ENCODE measurements at places on chromosomes 12 and 14. TPM values are rescaled to one million over a fixed set of nuclear protein-coding genes. Genes with fewer than 3 reads are reported as not detected.

Gene BDKRB1
- polyA plus RNA-seq: 0.08 TPM

Gene KRT72
- not detected for polyA plus RNA-seq

- no peak for DNase-seq
Measured at GRCh38 chr14:50062438-50063085, 53.8 kb downstream of the VCPKMT start.

Gene GUCY2C
- not detected for polyA plus RNA-seq

- no peak for DNase-seq
Measured at GRCh38 chr12:94671917-94672316, 21.6 kb upstream of the TMCC3 start.

Gene CPSF2
- 15.3 TPM for polyA plus RNA-seq

GRCh38 chr12:91893476-91893875 lies 252.2 kb downstream of the BTG1 start:
- DNase-seq: no peak

GRCh38 chr14:86902176-86902950 lies 1090.6 kb downstream of the GALC start:
- no peak for DNase-seq

Gene AKAP6
- polyA plus RNA-seq: 20.4 TPM

GRCh38 chr12:45425426-45425825 lies 209.5 kb downstream of the ANO6 start:
- DNase-seq: no peak

Gene NGDN
- polyA plus RNA-seq: 17.8 TPM

Gene RND1
- polyA plus RNA-seq: 0.53 TPM

- no peak for DNase-seq
Measured at GRCh38 chr12:121439715-121440114, 39.8 kb downstream of the RNF34 start.

- DNase-seq: no peak
Measured at GRCh38 chr14:61603736-61604135, 91.6 kb upstream of the HIF1A start.

DNA sequence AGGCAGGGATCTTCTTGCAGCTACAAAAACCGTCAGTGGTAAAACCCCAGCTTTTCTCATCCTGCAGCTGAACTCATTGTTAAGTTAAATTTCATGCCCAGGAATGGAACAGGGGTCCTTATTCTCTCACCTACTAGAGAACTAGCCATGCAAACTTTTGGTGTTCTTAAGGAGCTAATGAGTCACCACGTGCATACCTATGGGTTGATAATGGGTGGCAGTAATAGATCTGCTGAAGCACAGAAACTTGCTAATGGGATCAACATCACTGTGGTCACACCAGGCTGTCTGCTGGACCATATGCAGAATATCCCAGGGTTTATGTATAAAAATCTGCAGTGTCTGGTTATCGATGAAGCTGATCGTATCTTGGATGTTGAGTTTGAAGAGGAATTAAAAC lies 68.9 kb downstream of the DCAF5 start:
- no peak for DNase-seq

DNA sequence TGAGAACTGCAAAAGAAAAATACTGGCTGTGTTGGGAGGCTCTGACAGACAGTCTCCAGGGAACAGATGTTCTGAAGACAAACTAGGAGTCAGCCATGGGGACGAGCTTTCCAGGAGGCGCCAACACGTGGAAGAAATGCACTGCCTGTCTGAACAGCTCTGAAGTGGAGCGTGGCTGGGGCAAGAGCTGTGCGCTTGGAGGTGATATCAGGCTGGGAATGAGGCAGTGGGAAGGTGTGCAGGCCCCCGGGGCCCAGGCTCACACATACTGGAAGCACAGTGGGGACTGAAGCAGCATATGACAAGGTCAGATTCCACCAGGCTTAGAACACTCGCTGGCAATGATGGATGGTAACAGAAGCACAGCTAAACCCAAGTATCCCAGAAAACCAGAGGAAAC lies 17.5 kb downstream of the APPL2 start:
- DNase-seq: peak; percentile 51

Gene RASSF8
- polyA plus RNA-seq: 13.2 TPM

GRCh38 chr12:1318327-1319031 lies 275.9 kb downstream of the FBXL14 start:
- no peak for DNase-seq

GRCh38 chr14:54712465-54713200 lies 145.7 kb downstream of the SAMD4A start:
- DNase-seq: no peak

Gene NFATC4
- polyA plus RNA-seq: 12.5 TPM

- no peak for DNase-seq
Measured at GRCh38 chr12:114888928-114889584, 205.1 kb upstream of the TBX3 start.

Gene METTL25
- polyA plus RNA-seq: 6.4 TPM

DNA sequence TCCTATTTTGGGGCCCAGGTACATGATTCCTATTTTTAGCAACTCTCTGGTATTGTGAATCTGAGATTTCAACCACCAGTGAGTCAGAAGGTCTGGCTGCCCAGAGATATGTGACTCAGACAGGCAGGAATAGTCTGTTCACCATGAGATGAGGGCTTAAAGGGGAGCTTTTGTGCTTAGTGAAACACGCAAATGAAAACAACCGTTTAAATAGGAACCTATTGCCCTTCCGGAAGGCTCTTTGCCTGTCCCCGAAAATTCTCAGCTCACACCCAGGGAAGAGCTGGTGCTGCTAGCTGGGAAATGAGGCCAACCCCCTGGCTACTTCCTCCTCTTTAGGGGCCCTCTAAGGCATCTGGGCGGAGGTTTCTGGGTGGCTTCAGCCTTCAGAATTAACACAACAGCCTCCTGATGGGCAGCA lies 283.6 kb downstream of the CACNA1C start:
- no peak for DNase-seq

DNA sequence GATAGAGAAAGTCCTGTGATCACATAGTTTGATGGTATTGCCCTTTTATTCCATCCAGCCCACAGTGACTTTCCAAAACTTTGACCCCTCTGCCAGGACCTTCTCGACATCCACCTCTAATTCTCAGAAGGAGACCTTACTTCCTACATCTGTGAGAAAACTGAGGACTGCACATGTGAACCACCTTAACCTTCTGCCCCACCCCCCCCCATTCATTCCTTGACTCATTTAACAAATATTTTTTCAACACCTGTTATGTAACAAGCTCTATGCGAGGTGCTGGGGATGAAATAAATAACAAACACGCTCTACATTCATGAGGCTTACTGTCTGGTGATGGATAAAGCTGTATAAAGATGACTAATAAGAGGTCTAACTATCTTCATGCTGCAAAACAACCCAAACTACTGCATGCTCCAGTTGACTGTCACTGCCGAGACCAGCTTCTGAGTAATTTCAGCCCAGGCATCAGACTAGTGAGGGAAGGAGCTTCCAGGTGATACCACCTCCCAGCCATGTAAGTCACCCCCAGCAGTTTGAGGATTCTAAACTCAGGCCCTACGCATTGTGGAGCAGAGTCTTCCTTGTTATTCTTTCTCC lies 1.9 kb upstream of the HAL start:
- no peak for DNase-seq

All from heart left ventricle (tissue), 16 donors.